ENCODE measurements at places on chromosomes 11 and 22. TPM values are rescaled to one million over a fixed set of nuclear protein-coding genes. Genes with fewer than 3 reads are reported as not detected.

The HBE1 gene
- not detected for total RNA-seq

The LRP4 gene
- 0.93 TPM for total RNA-seq

The YPEL4 gene
- 0.84 TPM for total RNA-seq

The UPK3A gene
- not detected for total RNA-seq

The NELL1 gene
- not detected for total RNA-seq

The OR51D1 gene
- total RNA-seq = not detected

The TKFC gene
- 123 TPM for total RNA-seq

The OR5J2 gene
- not detected for total RNA-seq
